ENCODE measurements at places on chromosomes 2 and 18.

DNA sequence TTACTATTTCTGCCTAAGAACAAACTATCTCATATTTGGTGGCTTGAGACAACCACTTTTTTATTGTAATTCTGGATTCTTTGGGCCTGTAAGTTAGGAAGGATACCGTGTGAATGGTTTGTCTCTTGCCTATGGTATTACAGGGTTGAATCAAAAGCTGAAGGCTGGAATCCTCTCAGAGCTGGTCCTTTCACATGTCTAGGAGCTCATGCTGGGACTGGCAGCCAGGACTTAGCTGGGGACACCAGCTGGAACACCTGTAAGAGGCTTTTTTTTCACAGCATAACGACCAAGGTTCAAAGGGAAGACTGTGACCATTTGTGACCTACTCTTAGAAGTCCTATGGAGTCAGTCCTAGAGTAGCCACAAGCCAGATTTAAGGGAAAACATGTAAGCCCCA lies 226.3 kb downstream of the ZNF804A start:
- no peak overlapping the region for H3K4me3 ChIP-seq
- no peak for DNase-seq

- no peaks in the 10 kb centered on the region for H3K36me3 ChIP-seq
- no peak overlapping the region for H3K27ac ChIP-seq
- H3K27me3 ChIP-seq, result no peaks in the 10 kb centered on the region
- H3K4me1 ChIP-seq, result peaks cover 5% of the 10 kb centered on the region
Measured at GRCh38 chr2:230053753-230054478, 14.8 kb downstream of the SLC16A14 start.

DNA sequence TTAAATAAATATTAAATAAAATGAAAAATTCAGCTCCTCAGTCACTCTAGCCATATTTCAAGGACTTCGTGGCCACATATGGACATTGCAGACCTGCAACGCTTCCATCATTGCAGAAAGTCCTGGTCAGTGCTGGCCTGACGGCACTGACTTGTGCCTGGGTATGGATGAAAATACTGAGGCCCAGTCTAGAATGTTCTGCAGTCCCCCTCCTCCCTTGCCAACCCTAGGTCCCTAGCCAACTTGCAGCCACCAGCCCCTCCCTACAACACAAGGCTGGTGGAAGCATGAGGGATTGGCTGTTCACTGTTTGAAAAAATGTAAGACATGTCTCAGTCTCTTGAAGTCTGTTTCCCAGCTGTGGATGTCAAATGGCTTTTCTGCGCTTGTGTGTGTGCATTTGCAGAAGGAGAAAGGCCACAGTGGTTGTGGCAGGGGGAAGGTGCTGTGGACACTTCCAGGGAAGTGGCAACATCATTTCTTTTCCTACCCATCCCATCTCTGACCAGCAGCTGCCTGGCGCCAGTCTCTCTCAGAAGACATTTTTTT lies 9.9 kb downstream of the IGFBP5 start:
- DNase-seq, result no peak
- H3K4me1 ChIP-seq, result no peaks in the 10 kb centered on the region

DNA sequence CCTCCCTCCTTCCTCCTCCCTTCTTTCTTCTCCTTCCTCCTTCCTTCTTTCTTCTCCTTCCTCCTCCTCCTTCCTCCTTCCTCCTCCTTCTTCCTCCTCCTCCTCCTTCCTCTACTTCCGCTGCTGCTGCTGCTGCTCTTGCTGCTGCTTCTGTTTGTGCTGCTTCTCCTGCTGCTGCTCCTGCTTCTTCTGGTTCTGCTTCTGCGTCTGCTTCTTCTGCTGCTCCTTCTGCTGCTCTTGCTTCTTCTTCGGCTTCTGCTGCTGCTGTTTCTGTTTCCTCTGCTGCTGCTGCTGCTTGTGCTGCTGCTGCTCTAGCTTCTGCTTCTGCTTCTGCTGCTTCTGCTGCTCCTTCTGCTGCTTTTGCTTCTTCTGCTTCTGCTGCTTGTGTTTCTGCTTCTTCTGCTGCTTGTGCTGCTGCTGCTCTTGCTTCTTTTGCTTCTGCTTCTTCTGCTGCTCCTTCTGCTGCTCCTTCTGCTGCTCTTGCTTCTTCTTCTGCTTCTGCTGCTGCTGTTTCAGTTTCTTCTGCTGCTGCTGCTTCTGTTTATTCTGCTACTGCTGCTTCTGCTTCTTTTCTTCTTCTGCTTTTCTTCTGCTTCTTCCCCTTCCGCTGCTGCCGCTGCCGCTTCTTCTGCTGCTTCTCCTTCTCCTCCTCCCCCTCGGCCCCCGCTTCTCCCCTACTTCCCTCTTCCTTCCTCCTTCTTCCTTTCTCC lies 8.6 kb downstream of the SNRNP27 start:
- H3K27ac ChIP-seq, result peak overlapping the region; percentile 91
- peak; percentile 87 for DNase-seq
- peaks cover 60% of the 10 kb centered on the region for H3K4me1 ChIP-seq
- H3K4me3 ChIP-seq, result peak overlapping the region; percentile 67
- peaks cover 55% of the 10 kb centered on the region for H3K36me3 ChIP-seq

DNA sequence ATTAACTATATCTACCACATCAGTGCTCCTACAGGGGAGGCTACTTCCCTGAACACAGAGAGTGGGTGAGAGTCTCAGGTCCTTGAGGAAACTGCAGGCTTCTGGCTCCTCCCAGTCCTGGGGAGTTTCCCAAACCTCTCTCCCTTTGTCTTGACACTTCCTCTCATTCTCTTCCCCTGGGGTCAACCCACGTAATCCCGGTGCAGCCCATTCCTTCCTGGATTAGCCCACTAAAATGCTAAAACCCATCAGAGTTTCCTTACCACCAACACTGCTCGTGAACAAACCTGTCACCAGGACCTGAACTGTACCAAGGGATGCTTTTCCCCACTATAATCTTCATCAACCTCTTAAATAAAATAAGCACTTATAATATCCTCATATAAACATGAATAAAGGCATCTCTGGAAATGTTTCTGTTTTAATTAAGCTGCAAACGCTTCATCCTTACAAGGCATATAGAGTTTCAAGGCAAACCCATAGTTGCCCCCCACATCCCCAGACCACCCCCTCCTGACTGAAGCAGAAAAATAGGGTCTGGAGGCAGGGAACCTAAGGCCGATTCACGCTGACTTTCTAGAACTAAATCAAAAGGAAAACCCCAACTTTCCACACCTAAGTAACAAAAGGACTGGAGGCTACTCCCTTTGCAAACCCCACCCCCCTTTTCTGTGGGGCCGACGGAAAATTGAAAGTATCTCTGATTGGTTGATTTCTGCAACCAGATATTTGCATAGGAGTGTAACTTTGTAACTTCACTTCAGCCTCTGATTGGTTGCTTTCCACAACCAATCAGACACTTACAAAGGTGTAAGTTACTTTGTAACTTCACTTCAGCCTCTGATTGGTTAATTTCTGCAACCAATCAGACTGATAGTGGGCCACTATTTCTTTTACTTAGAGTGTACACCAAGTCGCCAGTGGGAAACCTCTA lies 19.0 kb downstream of the TMSB10 start:
- peak overlapping the region; percentile 53 for H3K4me3 ChIP-seq
- H3K36me3 ChIP-seq, result no peaks in the 10 kb centered on the region
- H3K4me1 ChIP-seq, result peaks cover 44% of the 10 kb centered on the region
- H3K27me3 ChIP-seq, result no peaks in the 10 kb centered on the region
- peak; percentile 96 for DNase-seq

GRCh38 chr18:49734836-49735235 lies 78.5 kb downstream of the ACAA2 start:
- no peaks in the 10 kb centered on the region for H3K36me3 ChIP-seq
- no peaks in the 10 kb centered on the region for H3K27me3 ChIP-seq
- DNase-seq, result no peak
- no peaks in the 10 kb centered on the region for H3K4me1 ChIP-seq
- H3K27ac ChIP-seq, result no peak overlapping the region

- H3K4me3 ChIP-seq, result no peak overlapping the region
- no peaks in the 10 kb centered on the region for H3K27me3 ChIP-seq
- H3K36me3 ChIP-seq, result peaks cover 10% of the 10 kb centered on the region
Measured at GRCh38 chr18:77061281-77061945, 71.2 kb downstream of the MBP start.

DNA sequence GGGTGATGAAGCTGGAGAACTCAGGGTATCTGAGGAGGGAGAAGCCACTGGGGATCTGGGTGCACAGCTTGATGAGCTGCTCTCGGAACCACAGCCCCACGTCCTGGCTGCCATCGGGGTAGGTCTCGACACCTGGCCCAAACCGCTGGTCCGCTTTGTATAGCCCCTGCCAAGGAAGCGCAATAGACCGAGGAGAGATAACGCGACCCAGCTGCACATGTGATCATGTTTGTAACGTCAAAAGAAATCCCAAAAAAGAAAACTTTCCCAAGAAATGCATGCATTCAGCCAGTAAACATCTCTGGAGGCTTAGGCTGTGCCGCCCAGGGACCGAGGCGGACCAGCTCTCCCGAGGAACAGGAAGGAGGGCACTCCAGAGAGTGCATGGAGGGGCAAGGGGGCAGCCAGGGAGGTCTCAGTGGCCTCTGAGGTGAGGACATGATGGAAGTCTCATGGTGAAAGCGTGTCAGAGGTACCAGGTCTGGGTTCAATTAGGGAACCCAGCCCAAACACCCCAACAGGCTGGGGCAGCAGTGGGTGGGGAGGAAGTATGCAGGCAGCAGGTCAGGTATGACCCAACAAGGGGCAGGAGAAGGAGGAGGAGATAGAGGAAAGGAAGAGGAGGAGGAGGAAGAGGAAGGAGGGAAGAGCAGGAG lies 28.3 kb downstream of the ANKMY1 start:
- H3K27me3 ChIP-seq, result no peaks in the 10 kb centered on the region
- no peak overlapping the region for H3K27ac ChIP-seq
- no peak for DNase-seq
- peaks cover 88% of the 10 kb centered on the region for H3K36me3 ChIP-seq
- H3K4me1 ChIP-seq, result no peaks in the 10 kb centered on the region

DNA sequence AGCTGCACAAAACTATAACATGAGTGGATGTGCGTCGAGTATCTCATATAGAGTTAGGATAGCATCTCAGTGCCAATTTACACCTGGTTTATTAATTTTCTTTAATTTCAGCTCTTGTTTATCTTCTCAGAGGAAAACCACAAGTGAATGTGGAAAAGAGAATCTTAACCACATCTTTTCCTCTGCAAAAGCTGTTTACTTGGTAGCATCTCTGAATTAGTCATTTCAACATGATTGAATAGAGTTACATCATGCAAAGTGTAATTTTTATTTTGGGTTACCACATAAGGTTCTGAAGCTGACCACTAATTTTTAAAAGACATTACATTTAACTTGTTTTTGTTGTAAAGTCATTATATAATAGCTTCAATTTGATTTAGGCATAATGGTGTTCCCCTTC lies 83.8 kb upstream of the FAM237A start:
- no peak overlapping the region for H3K4me3 ChIP-seq
- DNase-seq, result no peak
- no peaks in the 10 kb centered on the region for H3K27me3 ChIP-seq
- H3K36me3 ChIP-seq, result no peaks in the 10 kb centered on the region
- no peaks in the 10 kb centered on the region for H3K4me1 ChIP-seq

- H3K27ac ChIP-seq, result no peak overlapping the region
- H3K4me1 ChIP-seq, result peaks cover 9% of the 10 kb centered on the region
- no peaks in the 10 kb centered on the region for H3K27me3 ChIP-seq
- H3K36me3 ChIP-seq, result no peaks in the 10 kb centered on the region
Measured at GRCh38 chr18:3806656-3807055, 356.7 kb downstream of the TGIF1 start.

GRCh38 chr2:239264838-239265651 lies 135.8 kb downstream of the HDAC4 start:
- H3K27ac ChIP-seq, result no peak overlapping the region
- H3K27me3 ChIP-seq, result no peaks in the 10 kb centered on the region
- H3K4me3 ChIP-seq, result no peak overlapping the region

DNA sequence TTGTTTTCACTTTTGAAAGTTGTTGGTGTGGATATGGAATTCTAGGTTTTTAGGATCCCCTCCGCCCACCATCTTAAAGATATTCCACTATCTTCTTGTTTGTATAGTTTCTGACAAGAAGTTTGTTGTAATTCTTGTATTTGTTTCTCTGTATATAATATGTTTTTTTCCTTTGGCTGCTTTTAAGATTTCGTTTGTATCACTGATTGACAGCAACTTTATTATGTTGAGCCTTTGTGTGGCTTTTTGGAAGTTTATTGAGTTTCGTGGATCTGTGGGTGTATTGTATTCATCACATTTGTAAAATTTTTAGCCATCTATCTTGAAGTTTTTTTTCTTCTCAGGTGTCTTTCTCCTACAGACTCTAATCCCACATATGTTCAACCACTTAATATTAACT lies 200.1 kb downstream of the MCFD2 start:
- no peak for DNase-seq
- H3K36me3 ChIP-seq, result no peaks in the 10 kb centered on the region
- no peaks in the 10 kb centered on the region for H3K27me3 ChIP-seq

DNA sequence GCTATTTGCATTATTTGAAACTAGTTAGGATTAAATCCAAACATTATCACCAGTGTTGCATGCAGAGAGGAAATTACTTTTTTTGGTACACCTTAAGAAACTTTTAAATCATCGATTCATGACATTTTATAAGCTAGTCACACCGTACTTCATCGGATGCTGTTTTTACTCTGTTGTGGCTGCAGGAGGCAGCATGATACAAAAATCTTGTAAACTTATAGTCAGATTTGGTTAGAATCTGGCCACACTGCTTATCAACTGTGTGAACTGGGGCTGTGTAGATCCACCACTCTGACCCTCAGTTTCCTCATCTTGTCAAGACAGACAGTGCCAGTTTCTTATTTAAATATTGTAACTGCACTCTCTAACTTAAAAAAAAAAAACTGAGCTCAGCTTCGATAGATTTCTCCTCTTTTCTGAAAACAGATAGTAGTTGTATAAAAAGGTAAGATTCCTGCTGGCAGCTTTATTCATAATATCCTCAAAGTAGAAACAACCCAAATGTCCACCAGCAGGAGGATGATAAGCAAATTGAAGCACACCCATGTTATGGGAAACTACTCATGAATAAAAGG lies 77.8 kb downstream of the RAPGEF4 start:
- H3K27me3 ChIP-seq, result no peaks in the 10 kb centered on the region
- H3K4me1 ChIP-seq, result no peaks in the 10 kb centered on the region
- no peak overlapping the region for H3K27ac ChIP-seq
- H3K4me3 ChIP-seq, result no peak overlapping the region
- no peaks in the 10 kb centered on the region for H3K36me3 ChIP-seq

- no peaks in the 10 kb centered on the region for H3K36me3 ChIP-seq
- peak overlapping the region; percentile 49 for H3K4me3 ChIP-seq
- peaks cover 100% of the 10 kb centered on the region for H3K4me1 ChIP-seq
- peak; percentile 59 for DNase-seq
- H3K27me3 ChIP-seq, result no peaks in the 10 kb centered on the region
Measured at GRCh38 chr18:63157293-63158011, 162.1 kb downstream of the BCL2 start.

DNA sequence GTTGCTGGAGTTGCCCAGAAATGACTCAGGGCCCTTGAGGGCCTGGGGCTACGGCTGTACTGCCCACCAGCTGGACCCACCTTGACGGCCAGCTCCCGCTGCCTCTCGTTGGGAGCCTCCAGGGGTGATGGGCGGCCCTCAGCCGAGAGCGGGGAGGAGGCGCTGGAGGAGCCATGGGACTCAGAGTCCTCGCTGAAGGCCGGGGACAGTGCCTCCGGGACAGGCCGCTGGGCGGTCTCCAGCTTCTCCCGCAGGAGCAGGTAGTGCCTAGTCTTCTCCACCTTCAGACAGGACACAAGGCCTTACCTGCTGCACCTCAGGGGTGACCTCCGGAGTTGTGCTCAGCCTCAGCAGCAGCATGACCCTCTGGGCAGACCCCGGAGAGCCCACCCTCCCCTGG lies 30.7 kb downstream of the AQP12A start:
- no peak overlapping the region for H3K27ac ChIP-seq
- H3K4me3 ChIP-seq, result no peak overlapping the region
- no peaks in the 10 kb centered on the region for H3K36me3 ChIP-seq
- no peaks in the 10 kb centered on the region for H3K4me1 ChIP-seq

Measured in Karpas-422 (cell line).